ENCODE measurements at places on chromosomes 6 and 20.

GRCh38 chr6:42125231-42125630, 17.2 kb downstream of the C6orf132 start:
- DNase-seq = no peak

DNA sequence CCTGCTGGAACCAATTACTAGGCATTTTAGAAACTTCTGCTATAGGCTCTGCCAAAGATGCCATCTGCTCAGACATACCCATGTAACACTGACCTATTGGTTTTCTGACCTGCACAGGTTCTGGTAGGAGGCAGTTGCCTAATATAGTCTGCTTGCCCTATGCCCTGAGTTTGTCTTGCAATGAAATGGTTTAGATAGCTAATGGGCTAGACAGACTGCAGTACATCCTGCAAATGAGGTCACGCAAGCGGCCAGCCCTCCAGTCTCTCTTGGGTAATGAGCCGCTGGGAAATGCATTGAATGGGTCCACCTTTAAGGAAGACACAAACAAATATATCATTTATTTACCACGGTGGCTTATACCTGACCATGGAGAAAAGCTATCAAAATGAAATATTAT, 90.6 kb upstream of the B3GAT2 start:
- DNase-seq = no peak

DNA sequence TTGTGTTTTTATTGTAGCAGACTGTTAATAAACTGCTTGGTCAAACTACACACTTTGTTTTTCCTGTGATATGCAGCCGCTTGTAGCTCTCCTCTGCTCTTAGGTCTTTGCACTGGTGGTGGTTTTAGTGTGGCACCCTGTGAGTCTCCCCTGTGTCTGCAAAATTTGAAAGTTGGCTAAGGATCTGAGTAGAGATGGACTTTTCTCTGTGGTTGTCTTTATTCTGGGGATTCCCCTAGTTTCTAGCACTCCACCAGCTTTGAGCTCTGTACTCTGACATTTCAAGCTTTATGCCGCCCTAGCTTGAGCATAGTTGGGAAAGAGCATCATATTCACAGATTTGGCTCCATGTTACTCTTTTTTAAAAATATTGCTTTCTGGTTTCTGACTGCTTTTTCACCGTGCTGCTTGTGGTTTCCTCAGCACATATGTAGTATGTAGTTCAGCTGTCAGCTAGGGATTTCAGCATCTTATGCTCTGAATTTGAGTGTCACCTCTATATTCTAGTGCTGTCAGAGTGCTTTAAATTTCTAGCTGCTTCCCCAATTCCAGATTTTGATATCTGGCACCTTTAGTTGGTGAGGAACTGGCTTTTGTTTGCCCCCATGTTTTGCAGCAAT, 25.4 kb downstream of the CDYL start:
- DNase-seq = no peak

DNA sequence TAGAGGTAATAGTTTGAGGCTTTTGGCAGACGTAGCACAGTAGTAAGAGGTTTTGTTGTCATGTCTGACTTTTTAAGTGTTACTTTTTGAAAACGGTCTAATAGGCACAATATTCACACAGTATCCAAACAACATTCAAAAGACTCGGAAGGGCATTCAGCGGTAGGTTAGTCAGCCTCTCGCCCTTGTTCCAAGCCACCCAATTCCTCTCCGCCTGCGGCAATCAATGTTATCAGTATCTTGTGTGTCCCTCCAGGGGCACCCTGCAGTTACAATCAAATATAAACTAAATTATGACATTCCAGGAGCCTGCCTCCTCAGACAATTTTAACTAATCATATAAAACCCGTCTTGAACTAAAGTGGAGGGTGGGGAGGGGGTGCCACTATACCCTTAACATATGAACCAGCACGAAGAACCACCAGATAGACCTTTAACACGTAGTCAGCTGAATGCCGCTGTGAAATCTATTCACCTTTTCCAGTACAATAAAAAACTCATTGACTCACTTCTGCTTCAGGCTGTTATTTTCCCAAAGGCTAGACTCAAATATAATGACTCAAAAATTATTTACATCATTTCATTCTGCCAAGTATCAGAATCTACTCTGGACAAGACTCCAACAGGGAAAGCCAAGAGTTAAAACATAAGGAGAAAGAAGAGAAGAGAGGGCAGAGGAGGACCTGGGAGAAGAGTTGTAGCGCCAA, 1.6 kb downstream of the TENT5A start:
- DNase-seq = no peak

- DNase-seq = no peak
Measured at GRCh38 chr6:88810701-88811100, 152.7 kb downstream of the RNGTT start.

- DNase-seq = no peak
Measured at GRCh38 chr20:625360-625932, 15.3 kb upstream of the TCF15 start.

DNA sequence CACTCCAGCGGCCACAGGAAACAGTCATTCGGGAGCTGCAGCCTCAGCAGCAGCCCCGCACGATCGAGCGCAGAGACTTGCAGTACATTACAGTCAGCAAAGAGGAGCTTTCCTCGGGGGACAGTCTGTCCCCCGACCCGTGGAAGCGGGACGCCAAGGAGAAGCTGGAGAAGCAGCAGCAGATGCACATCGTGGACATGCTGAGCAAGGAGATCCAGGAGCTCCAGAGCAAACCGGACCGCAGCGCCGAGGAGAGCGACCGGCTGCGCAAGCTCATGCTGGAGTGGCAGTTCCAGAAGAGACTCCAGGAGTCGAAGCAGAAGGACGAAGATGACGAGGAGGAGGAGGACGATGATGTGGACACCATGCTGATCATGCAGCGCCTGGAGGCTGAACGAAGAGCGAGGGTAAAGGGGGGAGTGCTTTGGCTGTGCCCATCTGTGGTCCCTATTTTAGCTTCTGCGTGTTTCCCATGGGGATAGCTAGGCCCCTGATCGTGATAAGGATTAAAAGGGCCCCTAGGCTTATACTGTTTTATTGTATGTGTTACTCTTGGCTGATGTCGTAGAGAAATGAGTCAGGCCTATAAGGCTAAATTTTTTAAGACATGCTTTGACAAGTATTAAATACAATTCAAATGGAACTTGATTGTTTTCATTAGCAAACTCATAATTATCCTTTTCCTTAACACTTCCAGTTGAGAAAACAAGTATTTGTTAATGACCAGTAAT, 45.5 kb upstream of the KIF25 start:
- no peak for DNase-seq

GRCh38 chr6:111624401-111625098, 18.9 kb upstream of the TRAF3IP2 start:
- DNase-seq = no peak

GRCh38 chr20:57966620-57967019, 256.8 kb upstream of the PMEPA1 start:
- no peak for DNase-seq

DNA sequence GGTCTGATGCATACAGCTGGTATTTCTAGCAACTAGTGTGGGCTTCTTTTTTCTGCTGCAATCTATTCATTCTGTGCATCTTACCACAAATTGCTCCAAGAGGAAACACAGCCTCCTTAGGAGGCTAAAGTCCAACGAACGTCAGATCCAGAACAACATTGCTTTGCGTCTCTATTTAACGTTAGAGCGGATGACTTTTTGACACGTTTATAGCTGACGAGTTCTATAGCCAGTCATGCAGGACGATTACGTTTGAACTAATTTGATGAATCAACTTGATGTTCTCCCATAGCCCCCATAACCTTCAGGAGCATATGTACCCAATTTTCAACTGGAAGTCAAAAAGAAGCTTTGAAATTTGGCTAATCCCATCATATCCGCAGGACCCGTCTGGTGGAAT, 59.9 kb downstream of the TSHZ2 start:
- DNase-seq = no peak

DNA sequence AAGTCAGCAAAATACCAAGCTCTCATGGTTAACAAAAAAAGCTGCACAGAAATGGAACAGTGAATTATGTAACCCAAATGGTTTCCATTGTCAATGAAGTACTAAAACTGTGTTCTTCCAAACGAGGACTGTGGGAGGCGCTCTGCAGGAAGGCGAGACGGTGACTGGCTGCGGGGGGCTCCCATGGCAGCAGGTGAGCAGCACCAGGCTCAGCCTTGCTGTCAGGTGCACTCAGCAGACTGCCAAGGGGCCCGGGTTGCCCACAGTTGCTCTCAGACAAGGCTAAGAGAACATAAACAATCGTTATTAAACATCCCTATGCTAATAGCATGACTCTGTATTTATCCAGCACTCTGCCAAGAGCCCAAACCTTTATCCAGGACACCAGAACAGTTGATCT, 630.3 kb upstream of the ARID1B start:
- DNase-seq = no peak

Measured in right cardiac atrium (tissue), 5 donors.